ENCODE measurements at places on chromosomes 3 and 15.

GRCh38 chr3:131107637-131108433 is 81.2 kb downstream of the NEK11 start:
- DNase-seq, result no peak

DNA sequence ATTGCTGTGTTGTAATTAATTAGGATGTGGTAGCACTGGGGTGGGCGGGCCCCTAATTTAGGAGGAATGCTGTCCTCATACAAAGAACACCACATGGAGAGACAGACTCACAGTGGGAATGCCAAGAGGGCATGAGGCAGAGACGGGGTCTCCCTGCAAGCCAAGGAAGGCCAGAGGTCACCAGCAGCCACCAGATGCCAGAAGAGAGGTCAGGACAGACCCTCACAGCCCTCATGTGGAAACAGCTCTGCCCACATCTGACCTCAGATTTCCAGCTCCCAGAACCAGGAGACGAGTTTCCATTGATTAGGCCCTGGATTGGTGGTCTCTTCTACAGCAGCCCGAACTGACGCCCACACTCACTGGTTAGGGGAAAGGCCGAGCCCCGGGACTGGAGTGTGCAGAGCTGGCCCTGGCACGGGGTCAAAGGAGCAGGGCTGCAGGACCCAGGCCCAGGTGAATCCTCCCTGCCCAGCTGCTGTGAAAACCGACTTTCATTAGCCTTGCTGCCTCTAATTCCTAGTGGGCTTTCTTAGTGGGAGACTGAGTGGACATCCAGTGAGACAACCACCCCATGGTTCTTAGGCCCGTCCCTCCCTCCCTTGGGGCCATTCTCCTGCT is 43.0 kb upstream of the SLC41A3 start:
- peak; percentile 38 for DNase-seq

DNA sequence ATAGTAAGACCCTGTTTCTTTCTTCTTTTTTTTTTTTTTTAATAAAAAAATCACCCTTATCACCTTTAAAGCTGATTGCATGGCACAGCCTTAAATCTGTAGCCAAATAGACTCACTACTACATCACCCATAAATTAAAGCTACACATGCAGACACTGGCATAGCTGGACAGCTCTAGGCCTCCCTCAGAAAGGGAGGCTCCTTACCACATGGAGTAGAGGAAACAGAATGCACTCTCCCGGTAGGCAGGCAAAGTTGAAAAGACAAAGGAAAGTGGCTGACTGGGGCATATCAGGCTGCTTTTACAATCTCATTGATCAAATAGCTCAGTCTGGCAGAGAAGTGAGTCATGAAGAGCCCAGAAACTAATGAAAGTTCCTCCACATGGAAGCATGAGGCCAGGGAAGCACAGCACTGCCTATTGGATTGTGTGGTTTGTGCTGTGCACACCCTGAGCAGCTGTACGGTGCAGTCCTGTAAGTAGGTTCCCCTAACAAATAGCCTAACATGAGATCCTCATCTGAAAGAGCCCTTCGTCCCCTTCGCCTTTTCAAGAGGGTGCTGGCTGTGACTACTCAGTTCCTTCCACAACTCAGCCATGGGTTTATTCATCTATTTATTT is 32.7 kb upstream of the FAM98B start:
- DNase-seq, result no peak

- DNase-seq, result no peak
Observed at GRCh38 chr3:8164145-8164544, 337.5 kb upstream of the LMCD1 start.

GRCh38 chr15:82012908-82013307 is 32.9 kb downstream of the MEX3B start:
- no peak for DNase-seq

GRCh38 chr3:106036696-106037095 is 167.9 kb upstream of the CBLB start:
- no peak for DNase-seq

- DNase-seq, result no peak
Observed at GRCh38 chr3:195882002-195882441, 26.3 kb downstream of the TNK2 start.

- no peak for DNase-seq
Observed at GRCh38 chr15:60057554-60057953, 53.4 kb downstream of the FOXB1 start.

DNA sequence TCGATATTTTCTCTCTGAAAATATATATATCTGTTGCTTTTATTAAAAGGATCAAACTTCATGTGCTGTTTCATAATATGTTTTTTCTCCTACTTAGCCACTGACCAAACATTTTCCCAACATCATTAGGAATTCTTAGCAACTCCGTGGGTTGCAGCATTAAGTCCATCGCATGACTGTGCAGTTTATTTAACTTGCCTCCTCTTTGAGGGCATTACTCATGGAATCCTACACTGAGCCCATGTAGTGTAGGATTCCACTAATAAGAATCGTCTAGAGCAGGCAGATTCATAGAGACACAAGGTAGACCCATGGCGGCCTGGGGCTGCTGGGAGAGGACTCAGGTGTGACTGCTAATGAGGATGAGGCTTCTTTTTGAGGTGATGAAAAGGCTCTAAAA is 49.3 kb downstream of the CMTM6 start:
- DNase-seq, result no peak

DNA sequence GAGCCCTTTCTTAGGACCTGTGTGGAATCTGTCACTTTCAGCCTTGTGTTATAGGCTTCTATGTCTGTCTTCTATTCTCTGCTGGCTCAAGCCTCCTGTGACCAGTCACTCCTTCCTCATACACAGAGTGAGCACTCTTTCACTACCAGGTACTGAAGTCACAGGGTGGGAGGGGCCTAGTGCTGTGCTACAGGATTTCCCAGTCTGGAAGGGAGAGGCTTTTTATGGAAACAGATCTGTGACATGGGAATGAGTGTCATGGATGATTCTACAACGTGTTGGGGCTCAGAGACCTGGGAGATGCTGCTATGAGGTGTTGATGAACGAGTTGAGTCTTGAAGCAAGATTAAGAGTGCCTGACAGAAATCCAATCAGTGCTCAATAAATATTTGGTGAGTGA is 100.5 kb downstream of the PDCD6IP start:
- no peak for DNase-seq

DNA sequence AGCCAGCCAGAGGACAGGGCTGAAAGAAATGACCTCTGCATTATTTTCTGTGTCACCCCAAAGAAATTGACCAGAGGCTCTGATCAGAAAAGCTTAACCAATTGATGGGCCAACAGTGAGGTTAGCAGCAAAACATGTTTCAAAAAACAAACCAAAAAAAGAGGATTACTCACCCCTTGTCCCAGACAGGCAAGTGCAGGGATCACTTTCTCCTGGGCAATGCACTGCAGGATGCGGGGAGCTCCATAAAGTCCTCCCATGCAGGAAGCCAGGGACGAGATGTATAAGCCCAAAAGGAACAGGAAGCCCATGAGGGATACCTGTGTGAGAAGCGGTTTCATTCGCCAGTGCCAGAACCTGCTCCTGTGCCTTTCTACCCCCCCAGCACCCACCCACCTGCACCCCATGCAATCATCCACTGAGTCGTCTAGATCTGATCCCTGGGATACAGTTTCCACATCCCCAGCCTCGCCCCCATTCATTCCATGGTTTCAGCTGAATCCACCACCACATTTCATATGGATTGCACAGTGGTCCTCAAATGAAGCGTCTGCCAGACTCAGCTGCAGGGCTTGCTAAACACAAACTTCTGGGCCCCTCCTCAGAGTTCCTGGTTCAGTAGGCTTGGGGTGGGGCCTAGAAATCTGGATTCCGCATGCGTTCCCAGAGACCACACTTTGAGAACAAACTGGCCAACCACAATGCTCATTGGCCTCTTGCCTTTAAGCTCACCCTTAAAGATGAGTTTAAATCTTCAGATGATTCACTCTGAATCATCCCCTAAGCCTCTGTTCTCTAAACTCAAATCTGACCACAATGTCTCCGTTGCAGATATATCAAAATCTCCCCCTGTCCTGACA is 54.4 kb upstream of the HEG1 start:
- DNase-seq, result no peak

DNA sequence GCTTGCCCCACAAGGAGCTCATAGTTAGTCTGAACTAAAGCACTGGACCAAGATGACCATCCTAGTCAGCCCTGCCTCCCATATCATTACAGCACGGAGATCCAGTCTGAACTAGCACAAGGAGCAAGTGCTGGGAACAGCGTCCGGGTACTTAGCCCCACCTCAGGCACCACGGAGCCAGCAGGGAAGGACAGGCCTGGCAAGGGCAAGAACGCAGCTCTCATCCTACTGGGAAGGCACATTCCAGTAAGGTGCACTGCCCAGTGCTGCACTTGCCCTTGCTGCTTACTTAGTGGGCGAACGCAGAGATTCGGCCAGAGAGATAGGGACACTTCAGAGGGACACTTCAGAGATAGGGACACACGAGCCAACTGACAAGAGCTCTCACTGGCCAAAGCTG is 27.6 kb downstream of the SEC61A1 start:
- DNase-seq, result no peak

DNA sequence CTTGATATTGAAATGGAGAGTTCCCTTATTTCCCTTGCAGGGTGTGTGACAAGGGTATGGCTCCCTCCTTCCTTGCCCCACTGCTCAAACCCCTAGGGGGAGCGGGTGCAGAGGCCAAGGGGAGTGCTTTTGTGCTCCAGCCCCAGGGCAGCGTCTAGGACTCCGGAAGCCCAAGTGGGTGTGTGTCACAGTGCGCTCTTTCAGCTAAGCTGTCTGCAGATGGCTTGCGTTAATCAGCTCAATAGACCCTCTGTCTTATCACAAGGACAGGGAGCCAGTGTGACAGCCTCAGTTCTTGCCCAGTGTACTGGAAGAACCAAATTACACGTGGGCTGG is 523.6 kb upstream of the LMCD1 start:
- DNase-seq, result no peak

GRCh38 chr3:10631224-10631623 is 125.8 kb upstream of the ATP2B2 start:
- DNase-seq, result peak; percentile 16

All from activated effector memory CD4-positive, alpha-beta T cell treated with anti-CD3 and anti-CD28 coated beads, Interleukin-2, amount 50 U/mL, for 16 hours (primary cell).